ENCODE measurements at places on chromosomes 2 and 18.

- no peak for DNase-seq
Observed at GRCh38 chr18:61845197-61845596, 47.6 kb downstream of the RNF152 start.

DNA sequence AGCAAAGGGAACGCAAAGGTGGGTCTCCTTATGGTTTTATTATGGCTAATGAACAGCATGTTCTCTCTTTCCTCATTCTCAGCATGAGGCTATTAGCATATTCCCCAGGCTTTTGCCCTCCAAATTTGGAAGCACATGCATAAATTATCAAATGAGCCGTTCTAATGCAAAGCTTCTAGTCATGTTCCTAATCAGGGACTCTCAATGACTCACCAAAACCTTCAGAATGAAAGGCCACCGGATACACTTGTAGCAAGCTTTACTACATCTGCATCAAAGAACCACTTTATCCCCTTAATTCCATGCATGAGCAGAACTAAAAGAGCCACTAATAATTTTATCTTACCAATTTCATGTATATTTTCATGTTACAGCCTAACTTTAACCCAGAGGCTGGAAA, 310.5 kb downstream of the LRATD1 start:
- no peak for DNase-seq

GRCh38 chr2:173252581-173252980, 102.1 kb upstream of the CDCA7 start:
- no peak for DNase-seq

DNA sequence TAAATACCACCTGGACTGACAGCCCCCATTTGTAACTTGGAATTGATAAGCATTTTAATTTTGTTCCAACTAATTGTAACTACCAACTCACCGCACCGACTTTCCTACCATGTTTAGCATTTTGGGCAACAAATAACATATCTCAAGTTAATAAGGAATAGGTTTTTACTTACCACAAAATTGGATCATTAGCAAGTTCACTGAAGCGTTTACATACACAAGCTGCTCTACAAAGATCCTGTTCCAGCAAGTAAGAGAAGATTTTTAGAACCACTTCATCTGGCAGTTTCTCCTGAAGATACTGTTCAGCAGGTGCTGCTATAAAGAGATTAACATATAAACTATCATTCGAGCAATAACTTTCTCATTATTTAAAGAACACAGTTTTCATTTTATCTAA, 55.7 kb downstream of the MSH6 start:
- DNase-seq: no peak

GRCh38 chr18:68489013-68489792, 225.7 kb downstream of the TMX3 start:
- DNase-seq: no peak

DNA sequence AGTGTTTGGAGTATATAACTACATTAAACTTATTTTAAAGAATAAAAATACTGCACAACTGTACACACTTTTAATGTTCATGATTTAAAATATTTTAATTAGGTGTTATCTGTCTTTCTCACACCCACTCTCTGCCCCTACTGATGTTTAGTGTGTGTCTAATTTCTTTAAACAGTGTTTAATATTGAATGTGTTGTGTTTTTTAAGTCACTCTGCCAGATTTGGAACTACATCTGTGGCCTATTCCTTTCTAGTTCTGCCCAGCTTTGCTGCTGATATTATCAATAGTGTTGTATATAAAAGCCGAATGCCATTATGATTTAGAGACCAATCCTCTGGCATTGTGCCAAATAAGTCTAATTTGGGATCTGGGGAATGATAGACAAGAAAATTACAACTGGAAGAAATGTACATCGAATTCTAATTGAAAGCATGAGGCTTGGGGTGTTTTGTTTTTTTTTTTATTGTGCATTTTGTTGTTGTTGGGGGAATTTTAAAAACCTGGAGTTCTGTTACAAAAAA, 398.0 kb downstream of the CPS1 start:
- no peak for DNase-seq

DNA sequence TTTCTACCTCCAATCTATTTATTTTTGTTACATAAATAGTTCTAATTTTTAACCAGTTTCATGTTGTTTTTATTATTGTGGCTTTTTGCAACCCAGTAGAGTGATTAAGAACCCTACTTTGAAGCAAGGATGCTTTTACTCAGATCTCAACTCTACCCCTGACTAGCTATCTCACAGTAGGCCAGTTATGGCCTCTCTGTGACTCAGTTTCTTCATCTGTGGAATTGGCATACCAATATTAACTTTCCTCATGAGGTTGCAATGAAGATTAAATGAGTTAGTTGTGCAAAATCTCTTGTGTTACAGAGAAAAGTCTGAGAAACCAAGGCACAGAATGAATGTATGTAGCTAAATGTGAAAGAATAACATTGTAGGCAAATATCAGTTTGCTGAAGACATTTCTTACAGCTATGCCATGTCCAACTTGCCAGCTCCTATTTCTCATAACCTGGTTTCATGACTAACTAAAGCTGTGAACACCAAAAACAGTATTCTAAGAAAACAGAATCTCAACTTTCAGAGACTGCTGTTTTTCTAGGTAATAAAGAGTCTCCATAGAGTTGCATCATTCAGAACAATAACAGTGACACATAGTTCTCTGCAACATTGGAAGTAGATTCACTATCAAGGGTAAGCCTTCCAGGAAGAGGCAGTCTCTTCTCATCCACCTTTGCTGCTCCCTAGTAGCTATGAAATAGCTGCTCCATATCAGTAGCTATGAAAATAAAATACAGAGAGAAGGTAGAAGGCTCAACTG, 33.2 kb upstream of the CYTIP start:
- DNase-seq: no peak

DNA sequence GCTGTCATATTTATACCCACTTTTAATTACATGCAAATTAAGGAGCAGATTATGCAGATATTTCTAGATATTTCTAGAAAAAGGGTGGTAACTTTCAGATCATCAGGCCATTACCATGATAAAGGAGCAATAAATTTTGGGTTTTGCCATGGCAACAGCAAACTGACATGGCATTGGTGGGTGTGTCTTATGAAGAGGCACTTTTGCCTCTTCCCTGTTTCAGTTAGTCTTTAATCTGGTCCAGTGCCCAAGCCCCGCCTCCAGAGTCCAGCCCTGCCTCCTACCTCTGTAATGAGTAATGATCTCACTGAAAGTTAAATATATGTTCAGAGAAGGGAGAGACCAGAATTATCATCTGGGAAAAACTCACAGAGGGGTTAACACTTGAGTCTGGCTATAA, 124.8 kb downstream of the SCG2 start:
- no peak for DNase-seq

GRCh38 chr2:144516411-144516980, 3.4 kb downstream of the ZEB2 start:
- DNase-seq: no peak

- no peak for DNase-seq
Observed at GRCh38 chr2:15246870-15247269, 314.3 kb downstream of the NBAS start.

- no peak for DNase-seq
Observed at GRCh38 chr18:34544930-34545329, 165.2 kb upstream of the DTNA start.

- no peak for DNase-seq
Observed at GRCh38 chr2:98258906-98259305, 87.3 kb upstream of the CNGA3 start.

- DNase-seq: no peak
Observed at GRCh38 chr2:226911932-226912331, 76.1 kb downstream of the RHBDD1 start.

DNA sequence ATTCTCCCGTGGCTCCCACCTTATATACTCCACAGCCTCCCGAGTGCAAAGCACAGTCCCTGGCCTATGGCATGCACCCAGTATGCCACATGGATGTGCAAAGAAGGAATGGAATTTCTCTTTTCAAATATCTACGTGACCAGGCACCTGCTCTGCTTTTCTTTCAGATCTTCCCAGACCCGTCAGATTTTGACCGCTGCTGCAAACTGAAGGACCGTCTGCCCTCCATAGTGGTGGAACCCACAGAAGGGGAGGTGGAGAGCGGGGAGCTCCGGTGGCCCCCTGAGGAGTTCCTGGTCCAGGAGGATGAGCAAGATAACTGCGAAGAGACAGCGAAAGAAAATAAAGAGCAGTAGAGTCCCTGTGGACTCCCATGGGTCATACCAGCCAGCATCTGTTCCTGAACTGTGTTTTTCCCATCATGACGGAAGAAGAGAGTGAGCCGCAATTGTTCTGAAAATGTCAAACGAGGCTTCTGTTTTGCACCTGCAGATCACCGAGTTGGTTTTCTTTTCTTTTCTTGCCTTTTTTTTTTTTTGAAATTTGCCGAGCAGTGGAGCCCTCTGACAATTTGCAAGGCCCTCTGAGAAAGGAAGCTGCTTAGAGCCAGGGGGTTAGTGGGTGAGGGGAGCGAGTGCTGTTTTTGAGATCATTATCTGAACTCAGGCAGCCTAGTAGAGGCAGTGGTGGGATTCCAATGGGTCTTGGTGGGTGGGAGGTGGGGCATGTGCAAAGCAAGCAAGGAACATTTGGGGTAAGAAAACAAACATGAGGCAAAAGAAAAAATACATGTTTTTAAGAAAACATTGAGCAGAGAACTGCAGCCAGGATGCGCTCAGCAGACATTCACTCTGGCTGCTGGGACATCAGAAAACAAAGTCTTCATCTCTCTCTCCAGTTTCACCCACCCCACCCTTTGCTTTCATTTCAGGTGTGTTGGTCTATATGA, 26.2 kb downstream of the LBH start:
- DNase-seq: no peak

DNA sequence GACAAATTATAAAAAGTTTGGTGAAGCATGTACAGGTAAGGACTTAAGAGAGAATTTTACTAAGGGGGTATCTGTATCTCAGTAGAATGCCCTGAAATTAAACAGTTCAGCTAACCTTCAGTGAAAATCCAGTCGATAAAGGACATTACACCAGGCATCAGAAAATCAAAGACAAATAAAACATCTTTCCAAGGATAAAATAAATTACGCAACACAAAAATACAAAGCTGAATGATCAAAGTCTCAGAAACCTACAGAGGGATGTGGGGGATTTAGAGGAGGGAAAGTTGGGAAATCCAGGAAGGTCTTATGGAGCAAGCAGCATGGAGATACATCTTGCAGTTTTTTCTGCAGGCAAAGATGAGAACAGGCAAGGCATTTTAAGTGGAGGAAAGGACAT, 384.1 kb downstream of the TNS1 start:
- no peak for DNase-seq

DNA sequence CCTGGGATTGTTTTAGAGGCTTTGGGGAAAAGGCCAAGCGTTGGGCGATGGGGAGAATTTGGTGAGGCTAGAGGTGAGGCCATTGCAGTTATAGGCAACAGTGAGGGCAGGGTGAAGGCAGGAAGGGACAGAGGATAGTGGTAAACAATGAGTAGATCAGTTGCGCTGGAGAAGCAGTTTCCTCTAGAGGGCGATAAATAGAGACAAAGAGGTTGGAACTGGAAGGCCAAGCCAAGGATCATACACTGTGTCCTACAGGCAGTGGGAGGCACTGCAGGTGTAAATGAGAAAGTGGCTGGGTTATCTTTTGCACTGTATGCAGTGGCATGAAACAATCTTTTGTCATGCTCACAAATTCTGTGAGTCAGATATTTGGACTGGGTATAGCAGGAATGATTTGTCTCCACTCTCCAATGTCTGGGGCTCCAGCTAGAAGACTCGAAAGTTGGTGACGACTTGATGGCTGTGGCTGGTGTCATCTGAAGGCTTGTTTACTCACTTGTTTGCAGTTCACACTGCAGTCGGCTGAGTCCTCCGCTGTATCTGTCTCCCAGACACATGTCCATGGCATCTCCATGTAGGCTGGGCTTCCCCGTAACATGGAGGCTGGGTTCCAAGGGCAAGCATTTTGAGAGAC, 82.1 kb downstream of the TNP1 start:
- DNase-seq: no peak

DNA sequence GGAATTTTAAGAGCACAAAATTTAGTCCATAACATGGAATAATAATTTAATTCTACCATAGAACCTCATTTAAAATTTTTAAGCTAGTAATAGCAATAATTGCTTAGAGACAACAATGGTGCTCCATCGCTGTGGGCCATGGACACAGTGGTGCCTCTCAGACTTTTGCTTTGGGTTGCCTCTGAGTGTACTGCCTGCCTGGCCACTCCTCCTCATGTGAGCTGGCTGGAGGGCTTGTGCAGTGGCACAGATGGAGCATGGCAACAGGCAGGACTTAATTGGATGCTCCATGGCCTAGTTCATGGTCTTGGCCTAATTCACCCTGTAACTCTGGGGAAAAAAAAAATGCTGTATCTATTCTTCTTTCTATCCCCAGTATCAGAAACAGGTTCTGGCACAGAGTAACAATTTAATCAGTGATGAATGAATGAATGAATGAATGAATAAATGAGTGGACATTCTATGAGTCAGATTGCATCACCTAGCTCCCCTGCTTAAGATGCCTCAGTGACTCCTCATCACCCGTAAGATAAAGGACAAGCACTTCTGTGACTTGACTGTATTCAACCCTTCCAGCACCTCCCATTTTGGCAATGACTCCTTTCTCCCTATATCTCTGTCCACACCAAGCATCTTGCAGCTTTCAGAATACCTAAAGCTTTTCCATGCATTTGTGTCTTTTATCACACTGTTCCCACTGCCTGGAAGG, 211.8 kb upstream of the SLC14A2 start:
- no peak for DNase-seq

DNA sequence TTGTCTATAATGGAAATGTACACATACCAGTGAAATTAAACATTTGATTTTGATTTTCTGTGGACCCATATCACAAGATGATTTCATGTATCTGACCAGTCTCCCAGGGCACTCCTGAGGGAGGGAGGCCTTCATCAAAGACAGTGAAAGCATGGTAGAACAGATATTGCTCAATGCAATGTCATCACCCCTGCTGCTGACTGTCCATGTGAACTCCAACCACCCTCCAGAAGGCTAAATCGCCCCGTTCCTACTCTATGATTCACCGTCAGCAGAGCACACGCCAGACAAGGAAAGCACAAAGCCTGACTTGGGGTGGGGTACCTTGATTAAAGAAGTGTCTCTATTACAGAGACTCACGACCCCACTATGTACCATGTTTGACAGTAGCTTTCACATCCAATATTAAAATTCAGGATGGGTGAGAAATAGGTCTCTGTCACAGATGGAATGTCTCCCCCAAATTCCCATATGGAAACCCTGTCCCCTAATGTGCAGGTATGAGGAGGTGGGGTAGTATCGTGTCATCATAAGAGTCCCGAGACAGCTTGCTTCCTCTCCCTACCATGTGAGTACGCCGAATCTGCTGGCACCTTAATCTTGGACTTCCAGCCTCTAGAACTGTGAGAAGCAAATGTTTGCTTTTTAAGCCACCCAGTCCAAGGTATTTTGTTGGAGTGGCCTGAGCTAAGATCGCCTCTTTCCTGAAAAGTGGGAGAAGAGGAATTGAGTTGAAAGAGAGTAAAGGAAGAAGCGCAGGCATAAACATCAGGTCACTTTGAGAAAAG, 42.4 kb downstream of the CYB5A start:
- DNase-seq: no peak

Data from activated CD8-positive, alpha-beta memory T cell treated with anti-CD3 and anti-CD28 coated beads for 4 hours (primary cell).